ENCODE measurements at places on chromosomes 4 and X.

- no peak for DNase-seq
These were observed 49.3 kb downstream of the SORCS2 start for GRCh38 chr4:7241597-7242125.

DNA sequence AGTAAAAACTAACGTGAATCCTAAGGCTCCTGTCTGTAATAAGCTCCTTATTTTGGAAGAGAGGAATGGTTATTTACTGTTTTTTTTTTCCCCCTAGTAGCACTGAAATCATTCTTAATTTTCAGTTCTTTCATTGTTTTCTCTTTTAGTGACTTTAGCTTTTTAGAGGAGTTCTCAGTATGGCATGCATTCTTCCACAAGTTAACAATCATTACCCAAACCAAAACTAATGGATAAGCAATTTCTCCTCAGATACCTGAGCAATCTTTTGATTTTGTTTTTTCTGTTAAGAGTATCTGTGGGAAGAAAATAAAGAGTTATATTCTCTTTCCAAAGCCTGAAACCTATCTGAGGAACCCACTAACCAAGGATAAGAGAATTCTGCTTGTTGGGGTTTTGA, 16.7 kb upstream of the PPA2 start:
- no peak for DNase-seq

DNA sequence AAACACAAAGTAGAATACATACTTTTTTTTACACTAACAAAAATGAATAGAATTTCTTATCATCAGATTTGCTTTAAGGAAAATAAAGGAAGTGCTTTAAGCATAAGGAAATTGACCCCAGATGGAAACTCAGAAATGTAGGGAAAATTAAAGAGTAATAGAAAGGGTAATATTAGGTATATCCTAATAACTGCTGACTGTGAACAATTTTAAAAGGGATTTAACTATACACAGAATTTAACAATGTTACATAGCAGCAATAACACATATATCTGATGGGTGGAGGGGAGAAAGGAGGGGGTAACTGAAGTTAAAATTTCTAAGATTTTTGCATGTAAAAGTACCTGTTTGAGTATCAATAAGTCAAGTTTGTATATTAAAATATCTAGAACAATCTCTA, 8.6 kb downstream of the CDKL2 start:
- DNase-seq: no peak

DNA sequence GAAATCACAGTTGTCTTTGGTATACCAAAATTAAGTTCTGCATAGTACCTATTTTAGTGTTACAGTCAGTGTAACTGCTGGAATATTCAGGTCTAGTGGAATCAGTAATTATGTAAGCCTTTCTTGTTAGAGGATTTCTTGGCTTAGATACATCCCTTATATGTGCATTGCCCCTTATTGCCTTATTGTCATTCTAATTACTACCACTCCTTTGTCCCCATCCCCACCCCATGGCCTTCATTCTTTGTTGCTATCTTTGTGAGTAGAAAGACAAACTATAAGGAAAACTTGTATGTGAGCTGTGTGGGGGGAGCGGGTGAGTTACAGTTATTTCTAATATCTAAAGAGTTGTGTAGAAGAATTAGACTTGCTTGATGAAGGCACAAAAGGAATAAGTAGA, 36.9 kb upstream of the RPA4 start:
- no peak for DNase-seq

DNA sequence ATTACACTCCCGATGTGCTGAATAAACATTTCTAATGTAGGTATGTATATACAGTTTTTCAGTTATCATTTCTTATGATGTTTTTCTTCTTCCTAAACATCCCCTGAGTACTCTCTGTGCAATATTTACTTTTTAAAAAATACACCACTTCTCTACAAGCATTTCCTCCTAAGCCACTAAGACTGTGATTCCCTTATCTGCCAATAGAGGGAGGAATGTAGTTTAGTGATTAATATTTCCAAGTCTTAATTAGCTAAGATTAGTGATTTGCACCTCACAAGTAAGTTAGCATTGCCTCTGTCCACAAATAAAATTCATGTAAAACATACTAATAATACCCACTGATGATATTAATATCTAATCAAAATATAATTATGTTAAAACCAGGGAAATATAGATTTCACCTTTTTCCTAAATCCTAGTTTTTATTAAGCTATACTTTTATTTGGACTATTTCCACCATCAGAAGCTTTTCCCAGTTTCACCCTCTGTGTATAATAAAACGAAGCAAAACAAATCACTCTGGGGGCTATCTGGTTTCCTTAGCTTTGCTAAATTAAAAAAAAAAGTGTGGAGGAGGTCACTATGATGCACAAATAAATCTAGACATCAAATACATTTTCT, 909.1 kb downstream of the FAT4 start:
- DNase-seq: no peak

- no peak for DNase-seq
These were observed 18.6 kb downstream of the NUDT6 start for GRCh38 chr4:122903766-122904288.

- DNase-seq: no peak
These were observed 222.3 kb upstream of the HS3ST1 start for GRCh38 chr4:11650801-11651596.

GRCh38 chrX:66676990-66677389, 38.1 kb upstream of the EDA2R start:
- DNase-seq: no peak

- DNase-seq: no peak
These were observed 598.4 kb upstream of the FTHL17 start for GRCh38 chrX:31670245-31670644.

GRCh38 chrX:84187533-84188319, at the start of gene RPS6KA6:
Gene RPS6KA6 (minus strand): TSS chrX:84188199. CDS start chrX:84187899, 300 bp downstream.
- no peak for DNase-seq

DNA sequence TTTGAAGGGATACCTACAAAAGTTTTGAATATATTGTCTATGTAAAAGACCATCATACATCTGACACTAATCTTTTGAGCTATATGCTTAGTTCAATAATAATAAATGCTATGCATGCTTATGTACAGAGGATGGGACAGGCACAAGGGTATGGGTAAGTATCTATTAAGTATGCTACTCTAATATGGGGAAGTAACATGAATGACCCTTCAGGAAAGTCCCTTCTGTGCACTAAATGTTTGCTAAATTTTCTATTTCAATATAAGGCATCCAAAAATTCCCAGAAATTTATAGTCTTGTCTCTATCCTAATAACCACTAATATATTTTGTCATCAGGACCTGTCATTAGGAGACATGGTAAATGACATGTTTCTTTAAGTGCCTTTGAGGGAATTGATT, 19.0 kb downstream of the ATP8A1 start:
- DNase-seq: no peak

DNA sequence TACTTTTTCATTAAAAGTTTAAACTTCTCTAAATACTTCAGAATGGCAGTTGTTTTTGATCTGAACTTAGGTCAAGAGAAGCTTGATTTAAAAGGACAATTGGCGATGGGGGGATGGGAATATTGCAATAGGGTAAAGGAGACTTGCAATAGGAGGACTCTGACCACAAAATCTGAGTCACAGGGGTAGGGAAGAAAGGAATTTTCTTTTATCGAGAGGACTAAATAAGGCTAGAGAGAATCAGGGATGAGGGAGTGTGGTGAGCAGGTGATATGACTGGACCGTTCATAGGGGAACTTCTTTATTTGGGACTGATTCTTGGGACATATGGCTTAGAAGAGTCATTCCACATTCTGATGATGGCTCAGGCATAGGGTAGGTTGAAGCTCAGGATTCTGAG, 1260.2 kb downstream of the ADGRL3 start:
- no peak for DNase-seq

- DNase-seq: no peak
These were observed 59.6 kb downstream of the SEC24D start for GRCh38 chr4:118776157-118776954.

- DNase-seq: no peak
These were observed 98.9 kb downstream of the EVC2 start for GRCh38 chr4:5609306-5610007.

DNA sequence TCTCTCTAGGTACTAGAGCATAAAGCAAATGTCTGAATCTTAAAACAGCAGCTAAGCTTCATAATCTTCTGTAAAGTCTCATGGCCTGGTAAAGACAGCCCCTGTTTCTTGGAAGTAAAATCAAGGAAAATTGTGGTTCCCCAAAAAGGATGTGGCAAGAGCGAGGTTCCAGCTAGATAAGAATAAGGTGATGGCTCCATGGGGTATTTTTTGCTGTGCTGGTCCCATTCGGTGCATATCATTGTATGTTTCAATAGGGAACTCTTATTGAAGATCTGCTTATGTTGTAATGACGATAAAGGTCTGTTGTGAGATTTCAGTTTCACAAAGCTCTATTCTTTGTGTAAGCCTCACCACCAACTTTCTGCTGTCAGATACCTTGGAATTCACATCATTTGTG, 316.9 kb upstream of the NOCT start:
- DNase-seq: no peak

GRCh38 chr4:145103496-145103895, 5.4 kb downstream of the ABCE1 start:
- no peak for DNase-seq

DNA sequence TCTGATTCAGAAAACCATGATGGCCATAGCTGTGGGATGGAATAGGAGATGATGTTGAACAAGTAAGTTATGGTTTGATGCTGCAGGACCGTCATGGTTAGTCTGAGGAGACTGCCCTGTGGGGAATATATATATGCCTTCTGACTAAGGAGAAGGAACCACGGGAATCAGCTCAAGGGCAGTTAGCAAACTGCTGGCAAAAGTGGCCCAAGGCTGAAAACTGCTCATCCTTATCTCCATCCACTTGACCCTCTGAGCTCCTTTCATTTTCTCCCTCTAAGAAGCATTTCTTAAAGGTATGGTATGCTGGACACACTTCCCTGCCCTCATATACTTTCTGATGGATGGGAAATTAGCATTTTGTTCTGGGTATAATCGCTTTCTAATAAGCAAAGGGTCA, 161.9 kb downstream of the ENOX2 start:
- DNase-seq: no peak

- no peak for DNase-seq
These were observed 516.5 kb downstream of the PCDH7 start for GRCh38 chr4:31236639-31237173.

DNA sequence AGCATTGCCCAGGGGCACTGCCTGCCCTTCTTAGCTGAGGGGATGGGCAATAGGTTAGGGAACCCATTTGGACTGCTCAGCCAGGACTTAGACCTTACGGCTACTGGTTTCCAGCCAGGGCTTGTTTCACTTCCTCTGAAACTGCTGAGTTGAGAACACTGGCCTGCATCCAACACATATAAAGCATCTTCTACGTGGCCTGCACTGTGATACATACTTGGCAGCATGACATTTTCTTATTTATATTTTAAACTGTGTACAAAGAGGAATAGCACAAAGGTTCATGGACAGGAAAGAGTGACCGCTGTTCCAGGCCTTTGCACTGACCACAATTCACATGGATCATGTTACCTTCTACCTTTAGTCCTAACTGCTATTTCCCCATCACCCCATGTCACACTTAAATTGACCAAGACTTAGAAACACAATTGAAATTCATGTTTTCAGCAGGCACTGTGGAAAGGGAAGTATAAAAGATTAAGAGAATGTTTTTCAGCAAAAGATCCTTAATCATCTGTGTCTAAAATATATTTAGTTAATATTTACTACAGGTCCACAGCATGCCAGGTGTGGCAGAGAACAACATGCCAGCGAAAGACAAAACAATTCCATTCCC, 43.7 kb downstream of the NLGN4X start:
- DNase-seq: no peak

- no peak for DNase-seq
These were observed 139.5 kb downstream of the UCHL1 start for GRCh38 chr4:41396214-41396613.

GRCh38 chr4:158302076-158302866, 92.0 kb downstream of the TMEM144 start:
- DNase-seq: no peak

GRCh38 chrX:8639949-8640475, 91.9 kb downstream of the ANOS1 start:
- no peak for DNase-seq

DNA sequence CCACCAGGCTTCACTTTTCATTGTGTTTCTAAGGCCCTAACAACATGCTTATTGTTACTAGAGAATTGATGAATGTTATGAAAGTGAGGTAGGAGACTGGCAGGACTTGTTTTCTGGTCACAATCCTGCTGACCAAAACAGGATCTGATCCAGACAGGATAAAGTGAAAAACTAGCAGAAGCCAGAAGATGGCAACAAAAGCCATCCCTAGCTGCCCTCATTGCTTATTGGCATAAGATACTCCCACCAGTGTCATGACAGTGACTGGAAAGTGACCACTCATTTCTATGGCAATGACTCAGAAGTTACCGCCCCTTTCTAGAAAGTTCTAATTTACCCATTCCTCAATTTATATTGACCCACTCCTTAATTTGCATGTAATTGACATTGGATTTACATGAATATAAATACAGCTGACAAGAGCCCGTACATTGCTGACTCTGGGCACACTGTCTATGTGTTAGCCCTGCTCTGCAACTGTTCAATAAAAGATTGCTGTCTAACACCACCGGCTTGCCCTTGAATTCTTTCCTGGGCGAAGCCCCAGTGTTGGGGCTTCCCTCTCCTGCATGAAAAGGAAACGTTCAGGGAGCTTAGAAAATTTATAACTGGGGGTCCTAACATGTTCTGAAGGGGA, 30.0 kb upstream of the FGG start:
- DNase-seq: no peak

- DNase-seq: no peak
These were observed 70.1 kb upstream of the HPGD start for GRCh38 chr4:174592256-174592984.

DNA sequence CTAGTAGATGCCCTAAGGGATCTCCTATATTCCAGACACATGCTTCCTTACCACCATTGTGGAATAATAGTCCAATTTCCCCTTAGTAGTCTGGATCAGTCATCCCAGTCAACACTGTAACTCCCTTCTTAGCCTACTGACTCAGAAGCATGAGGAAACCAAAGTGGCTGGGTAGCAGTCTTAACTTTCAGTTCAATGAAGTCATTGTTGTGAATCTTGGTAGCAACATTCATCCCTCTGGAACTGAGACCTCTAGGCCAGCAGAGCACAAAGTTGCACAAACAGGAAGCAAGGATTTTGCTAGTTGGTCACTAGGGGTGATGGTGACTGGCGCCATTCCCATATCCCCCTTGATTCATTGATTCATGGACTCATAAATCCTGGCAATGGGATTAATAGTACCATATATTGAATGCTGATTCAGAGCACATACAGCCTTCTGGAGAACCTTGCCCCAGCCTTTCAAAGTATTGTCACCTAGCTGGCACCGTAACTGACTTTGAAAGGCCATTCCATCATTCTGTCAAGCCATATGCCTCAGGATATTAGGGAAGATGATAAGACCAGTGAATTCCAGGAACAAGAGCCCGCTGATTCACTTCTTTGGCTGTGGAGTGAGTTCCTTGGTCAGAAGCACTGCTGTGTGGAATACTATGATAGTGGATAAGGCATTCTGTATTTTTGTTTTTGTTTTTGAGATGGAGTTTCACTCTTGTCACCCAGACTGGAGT, 19.7 kb upstream of the GPAT3 start:
- no peak for DNase-seq
